Putamen (tissue), 1 donor: ENCODE measurements at places on chromosomes 11 and 22.

DNA sequence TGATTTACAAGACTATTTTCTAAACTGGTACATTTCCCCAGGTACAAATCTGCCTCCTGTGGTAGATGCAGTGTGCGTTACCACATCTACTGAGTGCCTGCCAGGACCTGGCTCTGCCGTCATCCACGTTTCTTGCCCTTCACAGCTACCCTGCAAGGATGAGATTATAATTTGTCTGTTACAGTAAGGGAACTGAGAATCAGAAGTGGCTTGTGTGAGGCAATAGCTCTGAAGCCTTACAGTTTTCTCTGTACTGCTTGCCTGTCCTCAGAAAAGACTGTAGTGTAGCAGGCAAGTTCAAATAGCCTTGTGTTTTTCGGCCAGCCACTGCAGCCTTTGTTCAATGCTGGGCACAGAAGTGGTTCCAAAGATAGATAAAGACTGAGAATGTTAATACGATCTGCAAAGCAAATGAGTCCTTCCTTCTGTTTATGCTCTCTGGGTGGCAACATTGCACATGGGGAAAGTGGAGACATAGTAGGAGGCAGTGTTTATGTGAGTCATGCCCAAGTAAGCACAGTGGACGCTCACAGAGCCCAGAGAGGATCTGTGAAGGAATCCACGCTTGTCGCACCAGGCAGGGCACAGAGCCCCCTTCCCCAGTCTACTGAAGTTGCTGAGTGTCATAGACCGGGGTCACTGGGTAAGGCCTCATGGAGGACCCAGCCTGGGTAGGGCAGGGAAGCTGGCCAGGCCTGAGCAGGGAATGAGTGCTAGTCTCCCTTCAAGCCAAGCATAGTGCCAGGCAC is 49.1 kb downstream of the MICAL2 start:
- peak; percentile 18 for DNase-seq

- no peak for DNase-seq
These were observed 1686.8 kb downstream of the LRRC4C start for GRCh38 chr11:39772525-39773137.

DNA sequence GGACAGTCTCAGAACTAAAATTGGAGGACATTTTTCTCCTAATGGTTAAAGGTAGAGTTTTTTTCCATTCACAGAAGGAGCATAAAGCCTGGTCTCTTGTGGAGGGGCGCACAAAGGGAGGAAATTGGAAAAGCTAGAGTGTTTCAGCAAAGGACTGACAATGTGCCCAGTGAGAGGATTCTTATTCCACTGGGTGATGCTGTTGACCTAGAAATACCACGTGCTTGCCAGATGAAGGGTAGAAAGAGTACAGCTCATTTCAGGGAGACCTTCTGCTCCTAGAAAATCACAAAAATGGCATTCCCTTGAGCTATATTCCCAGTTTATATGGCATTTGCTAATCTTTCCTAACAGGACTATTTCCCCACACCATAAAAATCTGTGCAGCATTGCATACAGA is 21.1 kb downstream of the MS4A6E start:
- no peak for DNase-seq

GRCh38 chr11:114054806-114055205 is 4.7 kb upstream of the ZBTB16 start:
- no peak for DNase-seq

GRCh38 chr11:92642177-92642931 is 327.1 kb upstream of the MTNR1B start:
- DNase-seq, result no peak

DNA sequence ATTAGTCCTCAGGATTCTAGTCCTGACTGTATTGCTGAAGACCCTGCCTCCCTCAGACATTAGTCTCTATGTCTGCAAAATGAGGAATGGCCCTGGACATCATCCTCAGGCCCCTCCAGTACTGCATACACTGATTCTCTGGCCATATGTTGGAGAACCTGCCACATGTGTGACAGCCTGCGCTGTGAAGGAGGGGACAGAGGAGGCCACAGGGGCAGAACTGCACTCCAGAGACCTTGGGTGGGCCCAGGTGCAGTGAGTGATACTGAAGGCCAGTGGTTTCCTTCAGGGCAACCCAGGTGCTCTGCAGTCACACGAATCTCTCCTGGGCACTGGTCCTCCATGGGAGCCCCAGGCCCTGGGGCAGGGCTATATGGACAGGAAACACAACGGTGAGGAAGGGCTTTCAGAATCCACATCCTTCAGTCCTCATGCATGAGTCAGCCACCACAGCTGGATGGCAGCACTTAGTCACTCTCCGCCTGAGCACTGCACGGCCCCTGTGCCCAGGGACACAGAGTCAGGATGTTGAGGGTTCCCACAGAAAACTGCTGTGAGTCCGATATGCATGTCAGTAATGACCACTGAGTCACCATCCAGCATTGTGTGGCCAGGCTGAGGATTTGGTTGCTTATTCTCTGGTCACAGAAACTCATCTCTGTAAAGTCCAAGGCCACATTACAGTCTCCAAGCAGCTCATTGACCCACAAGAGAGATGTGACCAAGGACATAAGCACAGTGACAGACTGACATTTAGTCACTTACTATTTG is 39.7 kb downstream of the ME3 start:
- no peak for DNase-seq

DNA sequence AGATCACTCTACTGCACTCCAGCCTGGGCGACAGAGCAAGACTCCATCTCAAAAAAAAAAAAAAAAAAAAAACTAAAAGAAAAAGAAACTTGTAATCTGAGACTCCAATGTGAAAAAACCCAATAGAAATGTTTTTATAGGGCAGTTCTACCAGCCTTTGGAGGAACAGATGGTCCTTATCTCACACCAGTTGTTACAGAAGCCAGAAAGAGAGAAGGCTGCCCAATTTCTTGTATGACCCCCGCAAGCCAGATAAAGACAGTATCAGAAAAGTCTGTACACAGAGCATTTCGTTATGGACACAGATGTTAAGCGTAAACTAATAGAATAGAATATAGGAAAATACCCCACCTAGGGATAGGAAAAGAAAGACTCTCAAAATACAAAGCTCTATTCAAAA is 11.3 kb upstream of the TSGA10IP start:
- no peak for DNase-seq

DNA sequence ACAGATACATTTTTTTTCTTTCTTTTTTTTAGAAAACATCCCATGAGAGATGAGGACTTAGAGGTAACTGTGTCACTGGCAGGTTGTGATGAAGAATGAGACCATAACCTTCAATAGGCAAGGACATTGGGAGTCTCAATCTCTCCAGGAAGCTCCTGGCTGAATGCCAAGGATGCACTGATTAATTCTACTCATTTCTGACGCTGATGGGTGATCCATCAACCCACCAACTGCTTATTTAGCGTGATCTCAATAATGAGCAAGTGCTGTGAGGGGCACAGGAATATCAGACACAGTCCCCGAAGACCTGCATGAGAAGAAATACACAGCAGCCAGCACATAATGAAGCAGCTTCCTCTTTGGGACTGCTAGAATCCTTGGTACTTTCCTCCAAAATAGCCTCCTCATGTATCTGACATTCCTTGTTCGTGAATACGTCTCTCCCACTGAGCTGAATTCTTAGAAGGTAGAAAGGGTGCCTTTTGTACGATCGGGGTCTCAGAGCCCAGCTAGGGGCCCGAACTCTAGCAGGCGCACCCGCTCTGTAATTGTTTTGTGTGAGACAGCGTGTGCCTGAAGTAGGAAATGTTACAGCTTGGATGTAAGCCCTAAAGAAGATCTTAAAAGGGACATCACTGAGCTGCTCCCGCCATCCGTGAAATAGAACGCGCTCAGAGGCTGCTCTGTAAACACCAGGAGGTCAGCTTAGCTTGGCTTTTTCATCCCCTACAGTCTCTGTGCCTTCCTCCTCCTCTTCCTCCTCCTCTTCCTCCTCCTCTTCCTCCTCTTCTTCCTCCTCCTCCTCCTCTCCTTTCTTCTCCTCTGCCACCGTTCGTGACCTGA is 7.2 kb downstream of the CLMP start:
- DNase-seq, result peak; percentile 7

DNA sequence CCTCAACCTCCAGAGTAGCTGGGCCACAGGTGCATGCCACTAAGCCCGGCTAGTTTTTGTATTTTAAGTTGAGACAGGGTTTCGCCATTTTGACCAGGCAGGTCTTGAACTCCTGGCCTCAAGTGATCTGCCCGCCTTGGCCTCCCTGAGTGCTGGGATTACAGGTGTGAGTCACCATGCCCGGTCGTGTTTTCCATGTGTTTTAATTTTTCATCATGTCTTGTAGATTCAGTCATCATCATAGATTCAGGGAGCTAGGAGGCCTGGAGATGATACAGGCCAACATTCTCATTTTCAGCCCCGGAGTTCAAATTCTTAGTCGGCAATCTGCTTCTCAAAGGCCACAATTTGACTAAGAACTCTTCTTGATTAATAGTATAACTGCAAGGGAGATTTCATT is 73.5 kb upstream of the GRAMD1B start:
- no peak for DNase-seq

DNA sequence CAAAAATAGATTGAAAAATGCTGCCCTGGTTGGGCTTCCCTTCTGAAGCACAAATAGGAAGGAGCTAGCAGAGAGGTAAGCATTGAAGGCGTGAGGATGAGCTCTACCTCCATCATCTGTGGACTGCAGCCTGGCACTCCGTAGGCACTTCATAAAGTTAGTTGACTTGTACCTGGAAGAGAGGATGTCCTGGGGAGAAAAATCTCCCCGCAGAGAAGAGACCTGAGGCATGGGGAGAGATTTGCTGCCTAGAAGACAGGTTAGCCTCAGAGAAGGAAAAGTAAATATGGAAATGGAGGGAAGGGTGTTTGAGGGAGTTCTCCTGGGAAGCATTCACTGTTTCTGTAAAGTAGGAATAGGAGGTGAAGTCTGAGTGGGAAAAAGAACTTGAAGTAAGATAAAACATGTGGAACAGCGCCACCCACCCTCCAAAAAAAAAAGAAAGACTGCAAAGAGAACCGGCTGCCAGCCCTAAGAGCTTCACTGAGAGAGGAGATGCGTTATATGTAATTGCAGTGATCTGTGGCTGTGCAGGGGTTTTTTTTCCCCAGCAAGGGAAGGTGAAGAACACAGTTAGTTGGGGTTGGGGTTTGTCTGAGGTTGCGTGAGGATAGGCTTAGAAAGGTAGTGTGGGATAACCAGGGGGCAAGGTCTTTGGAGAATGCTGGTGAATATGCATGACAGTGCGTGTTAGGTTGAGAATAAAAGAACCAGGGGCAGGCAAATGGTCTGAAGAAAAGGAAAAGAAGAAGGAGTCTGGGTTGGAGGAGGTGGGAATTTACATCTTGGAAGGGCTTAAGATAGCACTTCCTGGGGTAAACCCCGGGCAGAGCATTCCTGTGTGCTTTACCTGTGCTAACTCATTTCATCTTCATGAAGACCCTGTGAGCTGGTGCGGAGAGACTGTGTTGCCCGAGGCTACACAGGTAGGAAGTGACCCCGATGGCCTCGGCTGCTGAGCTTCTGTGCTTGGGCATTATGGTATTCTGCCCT is 16.0 kb downstream of the TNRC6B start:
- no peak for DNase-seq

- no peak for DNase-seq
These were observed 3.2 kb downstream of the GPR152 start for GRCh38 chr11:67449116-67449844.

- no peak for DNase-seq
These were observed 49.7 kb upstream of the BIRC3 start for GRCh38 chr11:102267609-102268008.

DNA sequence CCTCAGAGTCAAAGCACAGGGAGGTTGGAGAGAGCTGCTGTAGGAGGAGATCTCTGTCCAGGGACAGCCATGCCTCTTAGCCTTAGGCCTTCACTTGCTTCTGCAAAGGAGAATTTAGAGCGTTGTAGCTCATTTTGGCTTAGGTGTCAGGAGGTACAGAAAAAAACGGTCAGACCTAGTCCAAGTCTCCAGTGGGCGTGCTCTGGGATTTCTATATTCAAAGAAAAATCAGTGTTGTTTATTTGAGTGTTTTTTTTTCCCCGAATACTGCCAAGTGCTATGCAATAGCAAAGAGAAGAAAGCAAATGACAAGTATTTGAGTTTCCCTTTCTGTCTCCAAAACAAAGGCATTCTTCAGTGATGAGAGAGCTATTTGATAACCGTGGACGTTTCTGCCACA is 22.7 kb upstream of the OPCML start:
- no peak for DNase-seq

- no peak for DNase-seq
These were observed 155.7 kb downstream of the CWF19L2 start for GRCh38 chr11:107301878-107302277.

GRCh38 chr22:49965091-49966040 is 4.8 kb downstream of the PIM3 start:
- no peak for DNase-seq
